Left kidney (tissue), 8 donors: ENCODE measurements at places on chromosomes 13 and 19. TPM values are rescaled to one million over a fixed set of nuclear protein-coding genes. Genes with fewer than 3 reads are reported as not detected.

DNA sequence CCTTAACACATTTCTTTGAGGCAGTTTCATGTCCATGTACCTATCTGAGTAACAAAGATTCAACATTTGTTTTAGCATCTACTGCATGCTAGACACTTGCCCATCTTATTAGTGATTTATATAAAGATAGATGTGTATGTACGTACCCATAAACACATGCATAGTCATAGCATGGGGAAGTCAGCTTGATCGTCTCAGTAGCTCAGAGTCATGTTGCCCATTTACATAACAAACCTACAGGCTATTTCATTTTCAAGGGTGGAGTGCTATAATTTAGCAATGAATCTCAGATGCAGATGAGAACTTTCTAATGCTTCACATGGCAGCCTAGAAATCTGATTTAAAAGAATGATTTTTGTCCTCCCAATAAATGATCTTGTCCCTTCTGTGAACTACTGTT is 23.5 kb downstream of the FLT1 start:
- DNase-seq = no peak

DNA sequence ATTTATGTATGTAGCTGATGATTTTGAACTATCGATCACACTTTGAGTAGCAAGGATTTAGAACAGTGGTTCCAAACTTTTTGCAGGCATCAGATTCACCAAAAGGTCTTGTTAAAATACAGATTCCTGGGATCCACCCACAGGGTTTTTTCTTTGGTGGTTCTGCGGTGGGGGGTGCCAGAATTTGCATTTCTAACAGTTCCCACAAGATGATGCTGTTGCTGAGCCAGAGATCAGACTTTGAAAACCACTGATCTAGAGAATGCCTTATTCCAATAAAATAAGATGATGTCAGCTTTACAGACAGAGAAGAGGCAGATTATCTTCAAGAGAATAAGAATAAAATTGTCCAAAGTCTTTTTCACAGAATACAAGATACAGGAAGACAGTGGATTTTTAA is 80.9 kb upstream of the SHISA2 start:
- DNase-seq = no peak

- DNase-seq = peak; percentile 20
These were observed 206.8 kb downstream of the PCDH9 start for GRCh38 chr13:67023130-67023876.

CRX gene
- 0.15 TPM for polyA plus RNA-seq

- no peak for DNase-seq
These were observed 258.7 kb upstream of the GPC6 start for GRCh38 chr13:92967923-92968322.

DNA sequence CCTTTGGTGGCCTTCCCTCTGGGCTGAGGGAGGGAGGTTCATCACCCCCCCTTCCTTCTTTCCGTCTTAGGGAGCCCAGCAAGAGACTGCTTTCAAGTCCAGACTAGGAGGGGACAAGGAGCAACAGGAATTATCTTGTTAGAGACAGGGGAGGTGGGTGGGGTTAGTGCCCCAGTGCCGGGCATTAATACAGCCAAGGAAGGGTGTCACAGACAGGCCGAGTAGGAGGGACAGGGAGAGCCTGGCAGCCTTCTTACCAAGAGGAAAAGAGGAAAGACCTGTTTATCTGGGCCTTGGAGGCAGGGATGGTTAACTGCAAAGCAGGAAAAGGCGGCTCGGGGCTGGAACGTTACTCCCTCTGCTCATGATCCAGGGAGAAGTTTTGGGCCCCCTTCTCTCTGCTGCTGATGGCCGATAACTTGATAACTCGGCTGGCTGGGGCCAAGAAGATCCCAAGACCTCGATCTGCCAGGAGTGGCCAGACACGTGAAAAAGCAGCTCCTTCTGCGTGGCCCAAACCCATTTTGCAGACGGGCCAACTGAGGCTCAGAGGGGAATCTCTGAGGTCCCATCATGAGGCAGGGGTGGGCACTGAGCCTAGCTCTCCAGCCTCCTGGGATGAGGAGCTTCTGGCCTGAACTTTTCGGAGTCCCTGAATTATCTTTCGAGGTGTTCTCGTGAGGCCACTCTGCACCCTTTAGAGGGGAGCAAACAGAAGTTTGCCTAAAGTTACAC is 79.3 kb downstream of the PTPRS start:
- DNase-seq = no peak

GRCh38 chr19:49553451-49554271 is 25.9 kb downstream of the RCN3 start:
- DNase-seq = no peak

DNA sequence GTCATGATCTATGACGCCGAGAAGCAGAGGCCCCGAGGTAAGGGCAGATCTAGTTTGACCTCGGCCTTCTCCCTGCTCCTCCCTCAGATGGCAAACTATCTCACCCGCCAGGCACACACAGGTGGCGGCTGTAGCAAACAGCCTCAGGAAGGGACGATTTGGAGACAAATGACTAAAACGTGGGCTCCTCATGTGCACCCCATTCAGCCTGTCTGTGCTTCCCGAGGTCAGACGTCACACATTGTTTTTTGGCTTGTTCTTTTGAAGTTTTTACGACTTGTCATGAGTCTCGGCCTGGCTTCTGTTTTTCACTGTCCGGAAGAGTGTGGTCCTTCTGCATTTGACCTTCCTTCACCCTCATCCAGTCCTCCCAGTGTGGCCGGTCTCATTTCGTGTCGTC is 15.0 kb downstream of the DAZAP1 start:
- DNase-seq = no peak

DNA sequence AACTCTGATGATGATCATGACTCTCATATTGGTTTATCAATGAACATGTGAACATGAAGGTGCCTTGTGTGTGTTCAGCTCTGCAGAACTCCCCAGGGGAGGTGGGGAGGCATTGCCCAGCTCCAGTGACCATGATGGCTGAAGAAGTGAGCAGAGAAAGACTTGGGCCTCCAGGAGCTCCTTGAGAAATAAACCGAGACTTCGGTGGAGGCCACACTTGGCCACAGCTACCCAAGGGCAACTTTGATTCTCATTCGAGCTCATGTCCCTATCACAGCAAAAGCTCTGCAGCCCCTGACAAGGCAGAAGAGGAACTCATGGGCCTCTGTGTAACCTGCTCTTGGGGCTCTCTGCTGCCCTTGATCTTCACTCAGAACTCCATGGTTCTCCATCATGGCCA is 44.1 kb upstream of the ZNF536 start:
- DNase-seq = no peak

DNA sequence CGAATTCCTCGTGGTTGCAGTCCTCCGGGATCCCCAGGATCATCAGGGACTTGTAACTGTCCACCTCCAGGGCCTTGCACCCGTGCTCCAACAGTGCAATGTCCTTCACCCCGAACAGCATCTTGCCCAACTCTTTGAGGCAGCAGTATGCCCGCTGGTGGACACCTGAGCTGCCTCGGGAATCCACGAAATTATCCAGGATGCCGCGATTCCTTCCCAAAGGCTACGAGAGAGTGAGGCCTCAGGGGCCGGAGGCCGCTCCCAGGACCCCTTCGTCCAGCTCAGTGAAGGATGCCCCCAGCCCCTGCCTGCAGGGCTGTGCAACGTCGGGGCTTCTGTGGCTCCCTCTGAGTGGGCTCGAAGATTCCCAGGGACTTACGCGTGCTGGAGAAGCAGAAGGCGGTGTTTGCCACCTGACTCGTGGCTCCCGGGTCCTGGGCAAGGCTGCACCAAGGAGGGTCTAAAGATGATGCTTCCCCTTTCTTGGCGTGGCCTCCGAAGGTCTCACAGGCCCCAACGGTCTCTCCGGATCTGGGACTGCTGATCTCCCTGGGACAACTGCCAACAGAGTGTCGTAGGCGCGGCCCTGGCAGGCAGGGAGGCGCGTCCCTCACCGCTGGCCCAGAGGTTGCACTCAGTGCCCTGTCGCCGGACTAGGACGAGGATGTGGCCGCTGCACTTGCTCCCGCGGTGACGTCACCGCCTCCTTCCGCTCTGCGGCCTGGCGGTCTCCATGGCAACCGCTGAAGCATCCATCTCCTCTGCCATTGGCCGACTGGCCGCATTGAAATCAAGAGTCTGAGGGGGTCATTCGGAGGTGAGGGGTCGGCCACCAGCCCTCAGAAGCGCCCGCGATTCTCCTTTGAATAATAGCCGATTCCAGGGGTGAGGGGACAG is at the start of gene PNMA8C:
TSS of gene PNMA8C (minus strand) at position 698 of the 897 bp plus-strand sequence. CDS start at position 121, 577 bp downstream.
- peak; percentile 68 for DNase-seq

- DNase-seq = no peak
These were observed 7.7 kb downstream of the A1BG start for GRCh38 chr19:58345558-58345957.

ZNF415 gene
- 27.3 TPM for polyA plus RNA-seq

DNA sequence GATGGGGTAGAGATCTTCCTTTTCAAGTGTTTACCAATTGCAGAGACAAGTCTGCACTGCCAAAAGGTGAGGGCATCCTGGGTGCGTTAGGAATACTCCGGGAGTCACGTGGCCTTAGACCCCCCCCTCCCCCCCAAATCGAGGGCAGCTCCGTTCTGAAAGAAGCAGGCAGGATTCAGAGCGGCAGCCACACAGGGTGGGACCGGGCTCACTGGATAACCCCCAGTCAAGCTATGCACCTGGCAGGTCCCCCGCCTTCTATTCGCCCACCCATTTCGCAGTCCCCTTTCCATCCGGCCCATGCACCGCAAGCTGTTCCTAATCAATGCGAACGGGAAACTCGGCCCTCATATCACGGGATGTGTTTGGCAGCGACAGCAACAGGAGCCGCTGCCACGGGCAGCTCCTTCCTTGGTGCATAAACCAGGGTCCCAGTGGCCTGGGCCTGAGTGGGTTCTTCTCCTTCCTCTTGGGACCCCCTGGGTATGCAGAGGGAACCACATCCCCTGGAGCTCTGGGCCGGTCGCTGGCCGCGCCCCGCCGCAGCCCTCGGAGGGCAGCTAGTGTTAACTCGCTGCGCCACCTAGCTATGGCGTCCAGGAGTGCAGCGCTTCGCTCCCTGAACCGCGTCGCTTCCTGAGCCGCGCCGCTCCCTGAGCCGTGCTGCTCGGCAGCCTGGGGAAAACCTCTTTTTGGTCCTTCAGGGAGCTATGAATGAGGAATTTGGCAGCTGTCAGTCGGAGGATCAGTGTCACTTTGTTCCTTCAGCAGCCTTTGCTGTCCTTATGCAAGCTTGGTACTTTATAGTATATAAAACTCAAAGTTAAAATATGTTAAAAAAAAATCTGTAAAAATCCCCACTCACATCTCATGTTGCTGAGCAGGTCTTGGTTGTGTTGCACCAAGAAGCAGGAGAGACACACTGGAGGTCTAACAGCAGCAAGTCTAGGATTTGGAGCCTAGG is 41.4 kb downstream of the LYL1 start:
- peak; percentile 83 for DNase-seq

DNA sequence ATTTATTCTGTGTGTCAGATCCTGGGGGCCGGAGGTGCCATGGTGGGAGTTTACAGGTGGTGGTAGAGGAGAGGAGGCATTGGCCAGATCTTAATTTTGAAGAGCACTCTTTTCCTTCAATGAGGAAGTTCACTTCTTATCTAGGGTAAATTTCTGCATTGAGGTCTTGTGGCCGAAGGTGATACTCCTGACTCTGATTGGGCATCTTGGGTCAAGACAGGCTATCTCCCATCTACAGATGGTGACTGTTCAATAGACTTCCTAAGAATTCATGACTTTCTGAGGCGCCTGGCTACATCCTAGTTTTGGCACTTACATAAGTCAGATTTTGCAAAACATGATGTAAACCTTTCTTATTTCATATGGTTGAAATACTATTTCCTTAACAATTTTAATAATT is 135.2 kb downstream of the SUCLA2 start:
- no peak for DNase-seq

SIGLEC5 gene
- not detected for polyA plus RNA-seq

UBE2L5 gene
- polyA plus RNA-seq = 0.91 TPM

- DNase-seq = no peak
These were observed 4.0 kb downstream of the RASL11A start for GRCh38 chr13:27274631-27275030.

ZNF433 gene
- 23.1 TPM for polyA plus RNA-seq

- no peak for DNase-seq
These were observed 41.4 kb downstream of the GATAD2A start for GRCh38 chr19:19446655-19447437.

LRG1 gene
- 0.90 TPM for polyA plus RNA-seq

DNA sequence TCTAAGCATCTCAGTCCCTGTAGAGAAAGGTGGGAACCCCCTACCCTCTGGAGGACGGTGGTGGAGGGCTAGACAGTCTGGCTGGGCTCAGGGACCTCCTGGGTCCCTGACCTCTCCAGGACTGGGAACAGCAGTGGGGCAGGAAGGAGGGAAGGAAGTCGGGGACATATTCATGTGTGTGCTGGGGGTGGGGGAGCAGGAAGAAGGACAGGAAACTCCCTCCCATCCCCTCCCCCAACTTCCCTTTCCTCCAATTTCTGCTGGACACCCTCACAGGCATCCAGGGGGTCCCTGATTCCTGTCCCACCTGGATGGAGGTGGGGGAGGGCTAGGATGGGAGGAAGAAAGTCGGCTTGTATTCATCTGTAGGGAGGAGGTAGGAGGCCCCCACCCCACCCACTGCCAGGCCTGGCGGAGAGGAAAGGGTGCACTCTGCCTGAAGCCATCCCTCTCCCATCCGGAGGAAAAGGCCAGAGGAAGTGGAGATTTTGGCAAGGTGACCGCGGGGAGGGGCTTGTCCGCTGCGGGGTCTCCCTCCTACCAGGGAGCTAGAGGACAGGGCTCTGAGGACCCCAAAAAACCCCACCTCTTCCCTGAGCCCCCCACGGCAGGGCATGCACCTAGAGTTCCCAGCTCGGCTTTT is 2.3 kb downstream of the NOVA2 start:
- no peak for DNase-seq

DNA sequence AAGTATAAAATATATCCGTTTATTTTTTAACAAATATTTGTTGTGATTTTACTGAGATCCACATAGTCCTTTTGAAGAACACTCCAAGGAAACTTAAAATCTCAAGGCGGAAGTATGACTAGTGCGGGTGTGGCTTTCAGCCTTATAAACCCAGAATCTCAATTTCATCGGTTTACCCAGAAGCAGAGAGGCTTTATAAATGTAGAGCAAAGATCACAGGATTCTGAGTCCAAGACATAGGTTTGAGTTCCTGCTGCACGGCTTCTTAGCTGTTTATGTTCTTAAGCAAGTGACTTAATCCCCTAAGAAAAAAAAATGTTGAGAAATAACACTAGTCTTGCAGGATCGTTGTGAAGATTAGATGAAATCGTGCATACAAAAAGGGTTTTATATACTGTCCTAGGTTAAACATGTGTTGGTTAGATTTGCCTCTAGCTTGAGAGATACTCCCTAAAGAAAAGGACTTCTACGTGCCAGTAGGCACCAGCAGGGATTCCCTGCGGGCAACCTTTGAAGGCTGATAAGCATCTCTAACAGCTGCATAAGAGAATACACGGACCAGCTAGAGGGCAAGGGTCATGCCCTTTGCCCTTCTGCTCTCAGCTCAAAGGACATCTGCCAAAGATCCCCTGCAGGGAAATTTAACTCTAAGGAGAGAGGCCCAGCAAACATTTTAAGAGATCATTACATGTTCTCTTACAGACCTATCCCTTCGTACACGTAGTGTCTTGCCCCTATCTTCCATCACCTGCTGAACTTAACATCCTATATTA is 130.4 kb upstream of the MIR17HG start:
- DNase-seq = no peak

DNA sequence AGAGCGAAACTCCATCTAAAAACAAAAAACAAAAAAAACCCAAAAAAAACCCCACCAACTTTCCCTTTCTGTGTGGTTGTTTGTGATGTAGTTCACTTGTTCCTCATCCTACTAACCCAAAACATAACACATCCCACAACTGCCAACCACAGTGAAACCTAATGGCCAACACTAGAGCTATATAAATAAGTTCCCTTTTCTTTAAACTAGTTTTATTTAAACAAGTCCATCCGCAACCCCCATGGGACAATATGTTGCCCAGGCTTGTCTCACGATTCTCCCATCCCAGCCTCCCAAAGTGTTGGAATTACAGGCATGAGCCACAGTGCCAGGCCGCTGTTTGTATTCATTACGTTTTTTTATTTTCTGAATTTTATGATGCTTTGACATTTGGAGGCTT is 71.2 kb upstream of the ADGRE5 start:
- DNase-seq = no peak
